T-helper 2 cell treated with Interferon-gamma antibody and Interleukin-4, amounts not matched to agents 5 μg/mL and 100 μg/mL, for 36 hours (primary cell): ENCODE measurements at places on chromosomes 3 and 15.

- DNase-seq: no peak
Observed at GRCh38 chr15:67827562-67828277, 2.4 kb downstream of the SKOR1 start.

GRCh38 chr3:193605876-193606275 lies 12.9 kb downstream of the OPA1 start:
- peak; percentile 15 for DNase-seq

DNA sequence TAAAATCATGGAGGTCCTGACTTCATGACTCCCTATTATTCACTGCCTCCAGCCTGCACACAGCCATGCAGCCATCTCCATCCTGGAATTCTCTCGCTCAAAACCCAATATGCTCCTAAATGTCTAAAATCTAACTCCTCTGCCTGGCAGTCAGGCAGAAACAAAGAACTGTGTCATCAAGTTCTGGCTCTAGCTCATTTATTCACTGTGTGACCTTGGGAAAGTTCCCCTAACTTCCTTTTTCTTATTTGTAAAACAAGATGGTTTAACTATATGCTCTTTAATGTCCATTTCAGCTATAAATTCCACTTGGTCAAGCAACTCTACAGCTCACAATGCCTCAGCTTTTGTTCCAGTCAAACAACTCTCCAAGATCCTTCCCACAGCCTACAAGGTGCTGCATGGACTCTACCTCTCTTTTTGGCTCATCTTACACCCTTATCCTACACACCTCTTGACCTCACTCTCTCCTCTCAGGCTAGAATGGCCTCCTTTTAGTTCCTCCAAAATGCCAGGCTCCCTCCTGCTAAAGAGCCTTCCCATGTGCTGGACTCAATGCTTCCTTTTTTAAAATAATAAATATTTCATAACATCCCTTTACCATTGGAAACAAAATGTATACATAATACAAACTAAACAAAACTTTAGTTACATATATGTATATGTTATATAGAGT lies 16.4 kb downstream of the PIK3CB start:
- DNase-seq: no peak

GRCh38 chr3:29128001-29128400 lies 152.9 kb upstream of the RBMS3 start:
- no peak for DNase-seq

DNA sequence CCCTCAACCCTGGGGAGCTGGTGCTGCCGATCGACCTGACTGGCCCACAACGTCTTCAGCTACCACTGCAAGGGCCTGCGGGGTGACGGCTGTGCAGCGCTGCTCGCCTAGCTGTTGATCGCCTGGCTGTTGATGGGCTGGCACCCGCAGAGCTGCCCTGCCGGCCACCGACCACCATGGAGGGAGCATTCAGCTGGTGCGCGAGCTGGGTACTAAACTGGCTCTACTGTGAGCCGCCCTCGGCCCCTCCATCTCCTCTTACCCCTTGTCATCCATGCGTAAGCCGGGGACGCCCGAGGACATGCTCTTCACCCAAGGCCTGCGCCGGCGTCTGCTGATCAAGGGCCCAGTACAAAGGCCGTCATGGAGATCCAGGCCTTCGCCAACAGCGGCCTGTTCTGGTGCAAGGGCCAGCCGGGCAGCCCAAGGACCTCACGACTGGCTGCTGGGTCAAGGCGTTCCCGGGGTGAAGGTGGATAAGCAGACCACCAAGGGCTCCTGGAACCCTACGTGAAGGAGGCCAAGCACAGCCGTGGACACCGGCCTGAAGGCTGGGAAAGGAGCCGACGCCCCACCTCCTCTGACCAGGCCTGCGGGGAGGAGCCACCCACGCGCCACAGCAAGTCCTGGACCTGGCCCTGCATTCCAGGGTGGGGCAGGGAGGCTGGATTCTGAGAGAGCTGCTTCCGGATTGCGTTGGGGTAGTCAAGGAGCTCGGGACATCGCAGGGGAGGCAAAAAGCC lies 46.9 kb downstream of the SFMBT1 start:
- DNase-seq: no peak

DNA sequence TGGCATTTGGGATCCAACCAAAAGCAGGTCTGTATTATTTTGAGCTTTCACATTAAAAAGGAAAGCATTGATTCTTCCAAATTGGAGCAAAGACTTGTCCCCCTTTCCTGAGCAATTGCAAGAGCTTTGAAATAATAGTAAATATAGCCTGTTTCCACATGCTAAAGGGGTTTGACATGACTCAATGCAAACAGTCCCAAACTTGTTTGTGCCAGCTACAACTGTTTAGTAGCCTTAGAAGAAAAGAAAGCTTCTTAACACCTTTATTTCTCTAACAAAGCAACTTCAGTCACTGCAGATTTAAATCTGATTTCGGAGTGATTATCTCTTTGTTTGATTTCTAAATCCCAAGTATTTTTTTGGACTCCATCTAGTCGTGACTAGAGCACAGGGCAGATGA lies 180.2 kb downstream of the SEMA6D start:
- DNase-seq: no peak

DNA sequence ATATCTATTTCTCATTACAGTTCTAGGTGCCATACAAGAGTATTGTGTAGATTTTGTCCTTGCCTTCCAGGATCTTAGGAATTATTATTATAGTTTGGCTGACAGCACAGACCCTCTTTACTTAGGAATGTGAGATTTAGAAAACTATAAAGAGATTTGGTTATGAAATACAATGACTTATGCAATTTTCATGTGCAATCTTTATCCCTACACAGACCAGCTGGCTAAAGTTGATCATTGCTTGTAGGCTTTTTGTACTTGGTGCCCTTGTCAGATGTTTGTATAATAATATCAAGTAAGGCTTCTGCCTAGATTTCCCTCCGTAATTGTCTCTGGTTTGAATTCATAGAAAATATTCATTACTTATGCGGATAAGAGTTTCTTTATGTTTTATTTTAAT lies 174.5 kb upstream of the GAP43 start:
- DNase-seq: no peak
